ENCODE measurements at places on chromosomes 7 and 10. TPM values are rescaled to one million over a fixed set of nuclear protein-coding genes. Genes with fewer than 3 reads are reported as not detected.

DNA sequence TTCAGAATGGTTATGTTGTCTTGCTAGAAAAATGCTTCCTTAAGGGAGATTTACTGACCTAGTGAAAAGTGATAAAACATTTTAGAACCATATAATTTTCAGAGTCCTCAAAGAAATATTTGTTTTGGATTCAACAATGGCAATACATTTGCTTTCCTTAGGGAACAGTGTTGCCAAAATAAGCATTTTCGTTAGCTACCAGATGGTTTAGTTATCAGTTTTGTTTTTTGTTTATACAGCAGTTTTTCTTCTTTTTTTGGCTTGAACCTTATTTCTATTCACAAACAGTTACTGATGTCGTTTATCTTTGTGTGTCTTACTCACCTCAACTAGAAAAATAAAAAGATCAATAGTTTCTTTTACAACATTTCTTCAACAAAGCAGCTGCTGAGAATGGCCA lies 48.6 kb downstream of the EXOC4 start:
- no peak for DNase-seq

DNA sequence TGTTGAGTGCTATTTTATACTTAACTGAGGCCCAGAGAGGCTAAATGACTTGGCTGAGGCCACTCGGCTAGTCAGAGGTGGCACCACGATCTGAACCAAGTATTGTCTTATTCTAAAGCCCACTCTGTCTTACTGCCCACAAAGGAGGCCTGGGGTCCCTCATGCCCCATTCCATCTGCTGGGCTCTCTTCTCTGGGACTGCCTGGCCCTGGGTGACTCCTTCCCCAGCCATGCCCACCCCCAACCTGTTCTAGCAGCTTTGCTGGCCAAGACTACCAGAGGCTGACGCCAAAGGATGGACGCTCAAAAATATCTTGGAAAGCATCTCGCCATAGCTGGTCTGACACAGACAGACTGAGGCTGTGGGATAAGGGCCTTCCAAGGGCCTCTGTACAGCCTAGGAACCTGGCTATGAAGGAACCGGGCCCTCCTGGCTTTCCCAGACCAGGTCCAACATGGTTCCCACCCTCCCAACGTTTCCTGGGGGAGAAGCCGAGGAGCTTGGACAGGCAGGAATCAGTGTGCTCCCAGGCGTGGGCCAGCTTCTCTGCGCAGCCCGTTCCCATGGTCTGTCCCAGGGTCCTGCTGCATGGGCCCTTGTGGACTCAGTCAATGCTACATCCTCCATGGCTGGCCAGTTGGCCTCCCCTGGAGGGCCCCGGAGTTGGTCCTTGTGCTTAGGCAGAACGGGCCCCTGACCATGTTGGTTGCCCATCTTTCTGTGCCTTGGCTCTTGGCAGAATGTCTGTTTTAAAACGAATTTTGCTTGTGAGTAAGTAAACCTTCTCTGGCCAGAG lies 11.7 kb downstream of the HSPA12A start:
- DNase-seq, result no peak

GRCh38 chr10:35781643-35782035 lies 139.5 kb upstream of the FZD8 start:
- DNase-seq, result no peak

- no peak for DNase-seq
These were observed 10.3 kb downstream of the ZMIZ1 start for GRCh38 chr10:79079054-79079397.

DNA sequence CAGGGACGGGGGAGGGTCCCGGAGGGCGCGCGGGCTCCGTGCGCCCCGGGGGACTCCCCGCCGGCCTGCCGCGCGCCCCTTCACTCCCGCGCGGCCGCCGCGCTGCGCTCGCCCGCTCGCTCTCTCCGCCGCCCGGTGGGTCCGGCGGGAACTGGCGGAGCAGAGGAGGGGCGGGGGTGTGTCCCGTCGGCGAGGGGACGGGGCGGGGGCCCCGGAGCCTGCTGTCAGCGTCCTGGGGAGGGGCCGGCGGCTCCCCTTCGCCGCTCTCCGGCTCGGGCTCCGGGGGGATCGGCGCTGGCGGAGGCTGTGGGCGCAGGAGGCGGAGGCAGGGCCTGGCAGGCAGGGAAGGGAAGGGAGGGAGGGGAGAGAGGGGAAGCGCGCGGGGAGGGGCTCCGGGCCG lies at the start of gene SH3PXD2A:
Gene SH3PXD2A, minus strand, starts transcription at position 153 of the 400 bp plus-strand sequence. CDS start 310 bp downstream, outside the sequence.
- peak; percentile 58 for DNase-seq

DNA sequence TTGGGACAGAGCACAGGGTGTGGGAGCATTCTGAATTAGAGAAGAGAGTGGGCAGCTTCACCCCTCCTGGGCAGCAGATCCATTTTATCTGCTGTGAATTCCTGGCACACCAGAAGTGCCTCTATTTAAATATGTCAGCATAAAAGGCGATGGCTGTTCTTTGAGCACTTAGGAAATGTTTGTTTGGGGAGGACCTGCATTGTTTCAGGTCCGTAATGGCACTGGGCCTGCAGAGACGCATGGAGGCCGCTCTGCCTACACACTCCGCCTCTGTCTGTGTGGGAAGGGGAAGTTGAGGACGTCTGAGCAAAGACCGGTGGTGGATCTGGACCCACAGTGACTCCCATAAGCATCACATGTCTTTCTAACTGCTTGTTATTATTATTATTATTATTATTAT lies 253.2 kb downstream of the CAMK1D start:
- no peak for DNase-seq

GRCh38 chr10:89357975-89358374 lies 19.9 kb upstream of the IFIT1B start:
- DNase-seq, result no peak

DNA sequence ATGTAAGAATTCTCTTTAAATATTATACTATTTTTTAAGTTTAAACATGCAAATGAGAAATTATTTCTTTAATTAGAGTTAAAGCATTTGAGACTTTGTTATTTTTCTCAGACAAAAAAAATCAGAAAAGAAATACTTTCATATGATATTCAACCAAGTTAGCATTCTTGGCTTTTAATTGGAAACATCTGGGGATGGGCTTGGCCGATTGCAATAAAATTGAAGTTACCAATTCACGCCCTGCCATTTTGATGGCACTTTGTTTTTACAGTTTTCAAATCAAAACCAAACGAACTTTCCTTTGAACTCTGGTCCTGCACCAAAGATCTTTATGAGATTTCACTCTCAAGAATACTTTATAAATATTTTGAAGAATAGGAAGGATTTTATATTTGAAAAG lies 127.7 kb downstream of the ATE1 start:
- no peak for DNase-seq

- DNase-seq, result no peak
These were observed 73.8 kb downstream of the CUL1 start for GRCh38 chr7:148772297-148773089.

GRCh38 chr10:88693392-88694020 lies 12.5 kb upstream of the LIPK start:
- DNase-seq, result no peak

- no peak for DNase-seq
These were observed 15.6 kb upstream of the ZNF25 start for GRCh38 chr10:37992083-37992482.

DNA sequence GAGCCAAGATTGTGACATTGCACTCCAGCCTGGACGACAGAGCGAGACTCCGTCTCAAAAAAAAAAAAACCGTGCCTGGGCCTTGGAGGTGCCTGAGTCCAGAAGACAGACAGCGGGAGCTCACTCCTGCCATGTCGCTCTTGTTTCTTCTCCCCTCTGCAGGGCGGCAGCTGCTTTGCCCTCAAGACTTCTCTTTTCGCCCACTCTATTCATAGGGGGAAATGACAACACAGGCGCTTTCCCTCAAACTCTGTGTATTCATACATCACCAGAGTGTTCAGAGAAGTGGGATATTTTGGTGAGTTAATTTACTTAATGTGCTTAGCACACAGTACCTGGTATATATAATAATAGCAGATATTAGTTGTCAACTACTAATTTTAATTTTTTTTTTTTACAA lies 44.5 kb downstream of the FOXK1 start:
- no peak for DNase-seq

GRCh38 chr7:4271716-4272015 lies 410.4 kb upstream of the FOXK1 start:
- no peak for DNase-seq

Gene OR2A1
- total RNA-seq, result not detected

Gene POLL
- 15.8 TPM for total RNA-seq

Gene NUTM2E
- total RNA-seq, result not detected

Gene FKBP6
- total RNA-seq, result not detected
